Skeletal muscle cell (primary cell): ENCODE measurements at places on chromosomes 12 and 14.

DNA sequence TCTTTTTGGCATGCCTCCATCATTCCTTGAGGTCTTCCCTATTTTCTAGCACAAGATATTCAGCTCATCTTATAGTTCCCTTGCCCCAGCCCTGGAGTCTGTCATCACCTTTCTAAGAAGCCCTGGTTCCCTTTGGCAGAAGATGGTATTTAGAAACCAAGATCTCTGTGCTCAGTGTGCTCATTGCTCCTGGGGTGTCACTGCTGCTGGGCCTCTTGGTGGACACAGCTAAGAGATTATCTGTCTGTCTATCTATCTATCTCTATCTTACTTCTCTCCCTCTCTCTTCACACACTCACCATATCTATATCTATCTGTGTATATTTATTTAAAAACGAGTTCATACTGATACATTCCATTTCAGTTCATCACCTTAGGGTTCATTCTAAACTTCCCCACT lies 67.2 kb downstream of the DAO start:
- DNase-seq: no peak

DNA sequence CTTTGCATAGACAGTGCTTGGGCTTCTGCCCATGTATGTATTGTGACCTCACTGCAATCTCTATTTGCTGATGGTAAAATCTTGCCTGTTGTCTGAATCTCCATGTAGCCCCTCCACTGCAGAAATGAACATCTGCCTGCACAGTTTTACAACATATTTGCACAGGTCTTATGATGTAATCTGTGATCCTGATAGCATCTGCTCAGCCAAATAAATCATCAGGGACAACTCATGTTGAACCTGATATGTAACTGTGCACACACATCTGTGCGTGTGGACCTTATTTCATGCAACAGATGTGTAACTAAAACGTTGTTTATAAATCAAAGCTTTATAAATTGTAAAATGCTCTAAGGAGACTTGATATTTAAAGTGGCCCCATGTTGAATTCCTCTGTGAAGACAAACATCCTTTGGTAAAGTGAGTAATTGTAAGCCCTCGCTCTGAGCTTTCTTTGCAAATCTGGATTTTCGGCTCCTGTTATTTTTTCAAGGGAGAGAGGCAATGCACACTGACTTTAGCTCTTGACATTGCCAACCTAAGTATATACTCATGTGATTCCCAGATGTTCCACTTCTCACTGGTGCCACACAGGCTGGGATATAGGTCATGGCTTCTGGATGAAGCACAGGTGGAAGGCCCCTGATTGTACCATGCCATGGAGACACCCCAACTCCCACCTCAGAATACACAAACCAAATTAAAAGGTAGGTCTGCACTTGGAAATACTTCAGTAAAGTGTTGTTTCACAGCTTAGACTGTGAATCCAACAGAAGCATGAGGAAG lies 371.3 kb downstream of the GRIN2B start:
- DNase-seq: no peak

GRCh38 chr12:120668868-120669840 lies 17.8 kb upstream of the MLEC start:
- DNase-seq: no peak

DNA sequence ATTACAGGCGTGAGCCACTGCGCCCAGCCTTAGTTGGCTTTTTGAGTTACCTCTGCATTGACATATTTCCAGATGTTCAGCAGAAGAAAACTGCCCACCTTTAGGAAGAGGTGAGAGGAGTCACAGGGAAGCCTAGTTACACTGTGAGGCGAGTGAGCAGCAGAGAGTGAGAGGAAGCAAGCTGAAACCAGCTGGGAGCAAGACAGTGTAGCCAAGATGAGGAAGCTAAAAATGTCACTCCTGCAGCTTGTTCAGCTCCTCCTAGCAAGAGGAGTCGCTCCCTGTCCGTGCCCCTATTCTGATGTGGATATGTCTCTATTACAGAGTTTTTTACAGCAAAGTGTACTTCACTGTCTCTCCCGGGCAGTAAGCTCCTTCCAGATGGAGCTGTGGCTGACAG lies 127.6 kb downstream of the GXYLT1 start:
- DNase-seq: no peak

DNA sequence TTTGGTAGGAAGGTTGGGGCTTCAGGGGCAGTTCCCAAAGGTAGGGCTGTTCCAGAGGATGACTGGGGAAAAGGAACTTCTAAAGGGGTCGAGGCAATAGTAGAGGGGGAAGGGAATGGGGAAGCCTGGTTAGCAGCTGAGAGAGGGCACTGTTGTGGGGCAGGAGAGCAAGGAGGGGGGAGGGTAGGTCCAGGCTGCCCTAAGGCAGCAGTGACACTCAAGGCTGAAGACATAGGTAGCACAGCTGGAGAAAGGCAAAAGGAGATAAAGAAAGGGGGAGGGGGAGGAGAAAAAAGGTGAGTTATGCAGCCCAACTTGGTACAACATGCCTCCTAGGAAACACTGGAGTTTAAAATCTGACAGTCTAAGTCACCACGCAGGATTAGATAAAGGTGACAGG lies 3.9 kb downstream of the NACA start:
- DNase-seq: no peak

DNA sequence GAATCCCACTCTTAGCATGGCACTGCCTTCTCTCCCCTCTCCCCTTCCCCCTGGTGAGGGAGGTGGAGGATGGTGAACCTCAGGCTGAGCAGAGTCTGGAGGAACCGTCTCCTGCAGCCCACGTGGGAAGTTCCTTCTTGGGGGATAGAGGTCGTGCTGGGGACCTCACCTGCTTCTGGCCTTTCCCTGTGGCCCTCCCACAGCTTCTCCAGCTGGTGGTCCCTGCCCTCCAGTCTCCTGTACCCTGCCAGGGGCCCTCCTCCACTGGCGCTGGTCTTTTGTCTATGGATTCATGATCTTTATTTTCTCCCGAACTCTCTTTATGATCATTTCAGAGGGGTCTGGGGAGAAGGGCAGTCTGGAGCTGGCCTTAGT lies 9.0 kb upstream of the MTA1 start:
- no peak for DNase-seq

GRCh38 chr12:66862356-66862985 lies 183.6 kb upstream of the GRIP1 start:
- DNase-seq: no peak

DNA sequence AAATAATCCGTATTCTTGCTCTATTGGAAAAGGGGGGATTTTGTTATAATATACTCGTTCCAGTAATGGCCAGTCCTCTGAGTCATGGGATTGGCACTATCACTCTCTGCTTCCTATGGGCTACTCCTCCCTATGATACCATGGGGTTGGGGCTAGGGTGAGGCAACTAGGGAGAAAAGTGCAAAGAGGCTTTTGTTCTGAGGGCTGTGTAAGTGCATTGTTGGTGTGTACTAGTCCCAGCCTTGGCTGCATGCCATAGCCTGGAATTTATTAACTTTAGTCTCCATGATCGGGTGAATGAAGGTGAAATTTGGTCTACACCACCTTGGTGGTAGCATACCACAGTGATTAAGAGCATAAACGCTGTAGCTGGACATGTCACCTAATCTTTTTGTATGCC lies 247.6 kb downstream of the RPAP3 start:
- no peak for DNase-seq

- no peak for DNase-seq
Observed at GRCh38 chr12:75978677-75979076, 52.9 kb downstream of the PHLDA1 start.

GRCh38 chr14:93199031-93199430 lies 7.8 kb downstream of the GON7 start:
- no peak for DNase-seq

DNA sequence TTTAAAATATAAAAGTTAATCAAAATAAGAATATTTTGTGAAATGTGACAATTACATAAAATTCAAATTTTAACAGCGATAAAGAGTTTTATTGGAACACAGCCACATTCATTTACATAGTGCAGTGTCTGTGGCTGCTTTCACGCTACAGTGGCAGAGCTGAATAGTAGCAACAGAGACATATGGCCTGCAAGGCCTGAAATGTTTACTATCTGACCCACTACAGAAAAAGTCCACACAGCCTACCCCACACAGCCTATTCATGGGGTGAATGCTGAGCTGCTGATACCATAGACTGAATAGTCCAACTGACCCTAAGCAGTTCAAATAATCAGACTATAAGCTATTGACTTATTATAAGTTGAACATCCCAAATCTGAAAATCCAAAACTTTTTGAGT lies 13.2 kb downstream of the GNS start:
- no peak for DNase-seq

DNA sequence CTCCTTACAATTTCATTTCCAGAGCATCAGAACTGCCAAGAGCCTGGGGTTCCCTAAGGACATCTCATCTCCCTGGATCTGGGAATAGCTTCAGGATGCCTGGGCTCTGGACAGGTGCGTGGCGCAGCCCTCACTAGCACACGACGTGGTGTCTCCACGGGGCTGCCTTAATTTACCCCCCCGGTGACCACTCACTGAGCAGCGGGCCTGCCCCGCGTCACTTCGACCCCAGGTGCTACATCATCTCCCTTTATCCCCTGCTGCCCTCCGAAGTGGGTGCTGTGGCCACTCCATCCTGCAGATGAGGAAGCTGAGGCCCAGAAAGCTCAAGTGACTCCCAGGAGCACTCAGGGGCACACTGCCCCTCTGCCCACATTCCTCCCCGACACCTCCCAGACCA lies 177.8 kb upstream of the SFSWAP start:
- DNase-seq: no peak

GRCh38 chr14:81276073-81277069 lies 55.6 kb upstream of the GTF2A1 start:
- no peak for DNase-seq

DNA sequence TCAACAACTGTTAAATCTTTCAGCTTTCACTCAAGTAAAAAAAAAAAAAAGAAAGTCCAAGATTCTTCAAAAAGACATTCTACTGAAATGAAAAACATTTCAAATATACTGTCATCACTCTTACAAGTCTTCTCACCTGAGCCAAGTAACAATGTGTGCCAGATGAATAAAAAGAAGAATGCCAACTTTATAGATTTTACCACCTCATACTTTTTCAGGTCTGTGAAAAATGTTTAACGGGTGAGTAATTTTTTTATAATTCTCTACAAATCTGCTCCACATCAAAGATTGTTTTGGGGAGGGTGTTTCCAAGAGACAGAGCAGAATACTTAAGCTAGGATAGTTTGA lies 181.0 kb upstream of the BMP4 start:
- DNase-seq: no peak

DNA sequence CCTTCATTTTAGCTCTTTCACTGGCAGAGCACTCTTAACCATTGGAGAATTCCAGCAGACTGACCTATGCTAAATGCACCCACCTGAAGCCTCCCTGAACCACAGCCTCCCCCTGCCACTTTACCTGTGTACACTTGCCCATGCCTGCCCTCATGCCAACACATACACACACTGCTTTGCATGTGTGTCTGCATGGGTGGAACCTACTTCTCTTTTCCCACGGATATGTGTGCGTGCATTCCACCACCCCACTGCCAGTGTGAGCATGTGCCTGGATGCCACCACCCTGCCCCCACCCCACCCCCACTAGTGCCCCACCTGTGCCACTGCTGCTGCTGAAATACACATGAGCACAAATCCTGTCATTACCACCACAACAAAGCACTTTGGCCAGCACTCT lies 49.5 kb upstream of the EEA1 start:
- DNase-seq: no peak

GRCh38 chr12:95641299-95641952 lies 90.2 kb upstream of the USP44 start:
- DNase-seq: no peak

GRCh38 chr12:12378616-12379015 lies 21.7 kb downstream of the BORCS5 start:
- DNase-seq: no peak

- no peak for DNase-seq
Observed at GRCh38 chr14:103867523-103867953, 20.2 kb upstream of the PPP1R13B start.

DNA sequence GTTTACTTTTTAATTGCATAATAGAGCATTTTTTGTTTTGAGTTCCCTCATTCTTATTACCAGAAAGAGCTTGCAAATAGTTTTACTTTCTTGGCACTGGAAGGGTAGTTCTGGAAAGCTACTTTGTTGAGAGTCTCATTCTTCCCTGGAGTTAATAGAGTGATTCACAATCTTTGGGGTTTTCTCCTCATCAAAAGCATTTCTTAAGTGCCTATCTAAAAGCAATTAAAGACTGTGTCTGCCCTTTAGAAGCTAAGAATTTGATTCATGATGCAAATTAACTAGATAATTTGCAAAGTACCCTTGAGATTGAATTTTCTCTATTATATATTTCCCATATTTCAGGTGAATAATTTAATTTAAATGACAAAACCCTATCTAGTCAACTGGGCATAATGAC lies 8.1 kb upstream of the BMAL2 start:
- DNase-seq: no peak

- no peak for DNase-seq
Observed at GRCh38 chr14:38866461-38866860, 236.6 kb downstream of the SEC23A start.

- DNase-seq: no peak
Observed at GRCh38 chr12:108129017-108129812, at the start of gene WSCD2. Gene WSCD2, plus strand, starts transcription at chr12:108129288. Its CDS starts 66,545 bp downstream, at chr12:108195833.

DNA sequence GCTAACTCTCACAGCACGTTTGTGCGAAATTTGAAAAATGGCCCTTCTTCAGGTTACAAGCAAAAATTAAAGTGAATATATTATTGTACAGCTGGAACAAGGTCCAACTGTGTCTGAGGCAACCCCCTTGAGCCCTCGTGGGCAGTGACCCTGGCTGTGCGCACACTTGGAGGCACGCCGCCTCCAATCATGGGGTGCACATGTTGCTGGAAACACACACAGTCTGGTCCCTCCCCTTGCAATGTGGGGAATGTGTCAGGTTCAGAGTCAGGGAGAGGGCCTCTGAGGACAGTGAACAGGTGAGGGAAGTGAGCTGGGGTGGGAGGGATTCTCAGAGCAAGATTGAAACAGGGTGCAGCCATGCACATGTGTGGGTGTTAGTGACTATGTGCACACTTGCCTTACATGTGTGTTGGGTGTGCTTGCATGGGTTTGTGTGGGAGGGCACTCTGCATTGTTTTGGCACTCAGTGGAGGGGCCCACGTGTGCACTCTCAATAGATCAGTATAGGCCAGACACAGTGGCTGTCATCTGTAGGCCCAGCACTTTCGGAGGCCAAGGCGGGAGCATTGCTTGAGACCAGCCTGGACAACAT lies 9.6 kb downstream of the TSPAN9 start:
- no peak for DNase-seq

GRCh38 chr12:119676573-119676972 lies 8.6 kb downstream of the PRKAB1 start:
- no peak for DNase-seq

DNA sequence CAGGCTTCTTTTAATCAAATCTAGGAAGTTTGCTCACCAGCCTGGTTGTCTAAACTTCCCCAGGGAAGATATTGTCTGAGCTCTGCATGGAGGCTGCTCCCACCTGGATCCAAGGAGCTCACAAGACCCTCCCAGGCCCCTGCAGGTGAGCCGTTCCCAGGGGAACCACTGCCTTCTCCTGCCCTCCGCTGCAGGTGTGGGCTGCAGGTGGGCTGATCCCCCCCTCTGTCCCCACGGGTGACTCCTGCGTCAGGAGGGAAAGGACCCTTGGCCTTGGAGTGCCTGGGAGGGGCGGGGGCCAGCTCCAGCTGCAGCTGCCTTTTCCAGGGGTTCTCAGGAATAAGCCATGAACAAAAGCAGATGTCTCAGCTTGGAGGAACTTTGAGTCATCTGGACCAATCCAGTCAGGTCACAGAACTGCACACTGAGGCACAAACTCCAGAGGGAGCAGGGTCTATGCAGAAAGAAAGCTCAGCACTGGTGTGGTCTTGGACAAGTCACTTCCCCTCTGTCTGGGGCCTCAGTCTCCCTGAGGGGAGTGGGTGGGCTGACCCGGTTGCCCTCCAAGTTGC lies 246.6 kb upstream of the RTL1 start:
- no peak for DNase-seq

GRCh38 chr12:6200256-6201212 lies at the start of gene CD9:
Gene CD9, plus strand, starts transcription at chr12:6200400. Its CDS starts 100 bp downstream, at chr12:6200500.
- DNase-seq: no peak
